Suppressor macrophage (primary cell): ENCODE measurements at places on chromosomes 16 and 17.

GRCh38 chr17:31561469-31562375 lies 170.2 kb downstream of the RAB11FIP4 start:
- DNase-seq: peak; percentile 84

GRCh38 chr16:30958175-30959079 lies 873 bp downstream of the SETD1A start:
- DNase-seq: peak; percentile 64

DNA sequence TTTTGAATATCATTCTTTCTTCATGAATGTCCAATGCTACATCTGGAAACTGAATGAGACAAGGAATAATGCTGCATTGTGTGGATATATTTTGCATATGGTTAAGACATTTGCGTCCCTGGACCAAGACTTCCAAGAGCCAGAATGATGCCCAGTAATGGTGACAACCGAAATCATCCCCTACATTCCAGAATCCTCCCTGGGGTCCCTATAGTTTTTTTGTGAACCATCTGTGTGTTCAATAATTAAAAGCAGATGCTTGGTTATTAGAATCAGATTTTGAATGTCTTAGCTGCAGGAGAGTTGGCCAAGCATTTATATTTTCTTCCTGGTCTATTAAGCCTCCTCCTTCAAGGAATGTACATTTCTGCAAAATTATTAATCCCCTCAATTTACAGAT lies 426.7 kb upstream of the CDH8 start:
- DNase-seq: no peak

DNA sequence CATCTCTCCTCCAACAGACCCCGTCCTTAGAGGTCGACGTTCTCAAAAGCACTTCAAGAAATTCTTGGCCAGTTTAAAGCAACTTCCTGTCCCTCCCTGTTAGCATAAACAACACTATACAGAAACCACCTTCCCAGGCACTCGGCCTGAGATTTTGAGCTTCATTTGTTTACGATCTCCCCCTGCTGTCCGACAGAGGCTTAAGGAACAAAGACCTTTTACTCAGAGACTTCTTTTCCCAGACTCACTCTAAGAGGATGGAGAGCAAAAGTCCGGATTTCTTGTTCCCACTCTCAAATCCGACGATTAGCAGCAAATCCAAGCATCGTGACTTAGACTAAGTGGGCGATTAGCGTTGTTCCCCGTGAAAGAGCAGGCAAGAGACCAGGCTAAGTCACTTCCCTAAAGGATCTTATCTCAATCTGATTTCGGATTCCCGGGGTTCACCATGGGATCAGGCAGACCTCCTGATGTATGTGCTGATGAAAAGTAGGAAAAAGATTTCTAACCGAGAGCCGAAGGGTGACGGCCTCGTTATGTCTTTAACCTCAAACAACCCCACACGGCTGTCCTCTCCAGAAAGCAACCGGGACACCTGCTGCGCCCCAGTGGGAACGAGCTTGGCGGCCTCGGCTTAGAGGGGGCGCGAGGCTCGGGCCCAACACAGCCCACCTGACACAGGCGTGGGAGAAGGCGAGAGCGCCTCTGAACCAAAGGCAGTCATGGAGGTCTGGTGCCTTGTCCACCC lies 598 bp downstream of the INPP5K start:
- DNase-seq: peak; percentile 84

GRCh38 chr17:27339836-27340550 lies 46.1 kb downstream of the WSB1 start:
- no peak for DNase-seq

DNA sequence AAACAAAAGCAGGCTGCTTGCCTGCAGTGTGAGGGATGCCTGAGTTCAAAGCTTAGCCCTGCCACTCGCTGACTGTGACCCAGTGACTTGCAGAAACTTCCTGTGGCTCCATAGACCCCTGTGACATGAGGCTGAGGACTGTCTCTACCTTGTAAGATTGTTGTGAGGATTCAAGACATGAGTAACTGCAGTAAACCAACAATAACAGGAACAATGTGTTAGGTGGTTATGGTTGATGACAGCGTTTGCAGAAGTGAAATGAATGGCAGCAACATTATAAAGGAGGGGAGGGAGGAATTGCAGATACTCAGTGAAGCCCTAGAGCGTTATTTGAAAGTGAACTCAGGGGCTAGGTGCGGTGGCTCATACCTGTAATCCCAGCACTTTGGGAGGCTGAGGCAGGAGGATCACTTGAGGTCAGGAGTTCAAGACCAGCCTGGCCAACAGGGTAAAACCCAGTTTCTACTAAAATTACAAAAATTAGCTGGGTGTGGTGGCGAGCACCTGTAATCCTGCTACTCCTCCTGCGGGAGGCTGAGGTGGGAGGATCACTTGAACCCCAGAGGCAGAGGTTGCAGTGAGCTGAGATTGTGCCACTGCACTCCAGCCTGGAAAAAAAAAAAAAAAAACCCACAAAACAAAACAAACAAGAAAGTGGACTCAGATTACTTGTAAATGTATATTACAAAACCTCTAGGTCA lies 33.5 kb upstream of the EMP2 start:
- peak; percentile 9 for DNase-seq

- DNase-seq: no peak
Observed at GRCh38 chr16:17348042-17348783, 122.5 kb downstream of the XYLT1 start.

GRCh38 chr16:51416926-51417325 lies 265.9 kb upstream of the SALL1 start:
- no peak for DNase-seq

GRCh38 chr16:81556715-81557284 lies 112.2 kb downstream of the CMIP start:
- no peak for DNase-seq

- peak; percentile 88 for DNase-seq
Observed at GRCh38 chr17:67546578-67547527, 169.8 kb downstream of the PITPNC1 start.

DNA sequence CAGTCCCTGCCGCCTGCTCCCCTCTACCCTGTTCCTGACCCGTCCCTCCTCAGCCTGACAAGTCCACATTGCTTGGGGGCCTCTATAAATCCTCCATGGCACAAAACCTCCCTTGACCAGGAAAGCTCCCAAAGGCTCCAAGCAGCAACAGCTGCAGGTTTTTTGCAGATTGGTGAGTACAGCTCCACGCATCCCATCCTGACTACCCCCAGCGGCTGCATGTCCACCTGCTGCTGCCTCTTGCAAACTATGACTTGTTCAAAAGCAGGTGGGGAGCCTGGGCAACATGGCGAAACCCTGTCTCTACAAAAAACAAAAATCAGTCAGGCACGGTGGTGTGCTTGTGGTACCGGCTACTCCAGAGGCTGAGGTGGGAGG lies 122.8 kb downstream of the ANKRD11 start:
- DNase-seq: no peak

- DNase-seq: no peak
Observed at GRCh38 chr16:81527477-81528178, 83.0 kb downstream of the CMIP start.

DNA sequence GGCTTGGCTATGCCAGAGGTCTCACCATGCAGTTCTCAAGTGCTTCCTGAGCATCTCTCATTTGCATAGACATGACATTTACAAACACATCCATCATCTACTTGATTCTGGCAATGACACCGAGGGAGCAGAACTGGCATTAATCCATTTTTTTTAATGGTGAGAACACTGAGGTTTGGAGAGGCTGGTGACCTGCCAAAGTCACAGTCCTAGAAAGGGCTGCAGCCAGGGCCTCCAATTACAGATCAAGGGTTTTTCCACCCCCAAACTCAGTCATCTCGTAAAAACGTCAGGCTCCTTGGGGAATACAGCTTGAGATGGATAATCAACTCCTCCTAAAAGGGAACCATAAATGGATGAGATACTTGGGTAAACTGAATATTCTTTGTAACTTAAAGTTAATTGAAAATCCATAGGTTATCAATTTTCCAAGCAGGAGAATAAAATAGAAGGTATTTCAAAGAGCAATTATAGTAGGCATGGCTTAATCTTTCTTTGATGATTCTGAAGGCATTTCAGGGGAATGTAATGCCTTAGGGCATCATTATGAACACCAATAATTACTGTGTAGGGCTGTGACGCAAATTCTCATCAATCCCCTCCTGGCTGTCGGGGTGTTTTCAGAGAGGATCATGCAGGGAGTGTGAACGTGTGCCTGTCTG lies 9.4 kb upstream of the MEOX1 start:
- DNase-seq: no peak

GRCh38 chr17:78351449-78352006 lies 8.3 kb downstream of the SOCS3 start:
- DNase-seq: peak; percentile 92
